ENCODE measurements at places on chromosomes 5 and 9.

GRCh38 chr5:132673488-132673887 lies 301 bp upstream of the IL4 start:
- no peak for DNase-seq

DNA sequence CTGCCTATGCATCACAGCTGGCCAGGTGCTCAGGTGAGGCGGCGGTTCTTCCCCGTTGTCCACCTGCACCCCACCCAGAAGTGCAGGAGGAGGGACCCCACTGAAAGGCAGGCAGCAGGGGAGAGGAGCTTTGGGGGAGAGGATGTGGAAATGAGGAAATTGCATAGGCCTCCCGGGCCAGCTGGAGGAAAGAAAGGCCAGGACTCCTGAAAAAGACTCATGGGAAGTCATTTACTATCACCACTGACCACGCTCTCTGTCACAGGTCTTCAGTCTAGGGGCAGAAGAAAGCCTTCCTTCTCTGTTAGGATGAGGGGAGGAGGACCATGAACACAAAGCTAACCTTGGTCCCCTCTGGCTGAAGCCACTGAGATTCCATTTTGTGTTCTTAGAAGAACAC lies 28.1 kb downstream of the KCNMB1 start:
- DNase-seq: no peak

DNA sequence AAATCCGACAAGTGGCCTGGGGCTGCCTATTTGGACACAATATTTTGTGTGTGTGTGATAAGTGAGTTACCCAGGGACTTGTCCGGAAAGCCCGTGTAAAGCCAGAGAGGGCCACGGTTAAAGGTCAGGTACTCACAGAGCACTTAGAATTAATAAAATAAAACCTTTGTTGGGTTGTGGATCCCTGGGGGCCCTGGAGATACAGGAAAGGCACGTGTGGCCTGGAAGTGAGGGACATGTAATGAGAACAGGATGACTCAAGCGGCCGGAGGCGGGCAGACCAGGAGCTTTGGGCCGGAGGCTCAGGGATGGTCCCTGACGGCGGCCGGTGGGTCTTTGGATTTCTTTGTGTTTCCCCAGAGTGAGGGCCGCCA lies 1.0 kb downstream of the DMRT2 start:
- no peak for DNase-seq

GRCh38 chr5:123835421-123835820 lies 323.4 kb downstream of the CSNK1G3 start:
- DNase-seq: no peak

- DNase-seq: no peak
Measured at GRCh38 chr9:130336885-130337284, 71.3 kb downstream of the HMCN2 start.

GRCh38 chr5:130386155-130386554 lies 481.9 kb downstream of the CHSY3 start:
- DNase-seq: no peak

All from NCI-H748 treated with DMSO at 0.1 percent for 48 hours (cell line).